Mesenteric fat pad (tissue), 1 donor: ENCODE measurements at places on chromosomes 4 and X.

- no peak for DNase-seq
Observed at GRCh38 chr4:30957706-30958105, 237.5 kb downstream of the PCDH7 start.

GRCh38 chr4:63814171-63814964 lies 594.9 kb downstream of the TECRL start:
- DNase-seq = no peak

DNA sequence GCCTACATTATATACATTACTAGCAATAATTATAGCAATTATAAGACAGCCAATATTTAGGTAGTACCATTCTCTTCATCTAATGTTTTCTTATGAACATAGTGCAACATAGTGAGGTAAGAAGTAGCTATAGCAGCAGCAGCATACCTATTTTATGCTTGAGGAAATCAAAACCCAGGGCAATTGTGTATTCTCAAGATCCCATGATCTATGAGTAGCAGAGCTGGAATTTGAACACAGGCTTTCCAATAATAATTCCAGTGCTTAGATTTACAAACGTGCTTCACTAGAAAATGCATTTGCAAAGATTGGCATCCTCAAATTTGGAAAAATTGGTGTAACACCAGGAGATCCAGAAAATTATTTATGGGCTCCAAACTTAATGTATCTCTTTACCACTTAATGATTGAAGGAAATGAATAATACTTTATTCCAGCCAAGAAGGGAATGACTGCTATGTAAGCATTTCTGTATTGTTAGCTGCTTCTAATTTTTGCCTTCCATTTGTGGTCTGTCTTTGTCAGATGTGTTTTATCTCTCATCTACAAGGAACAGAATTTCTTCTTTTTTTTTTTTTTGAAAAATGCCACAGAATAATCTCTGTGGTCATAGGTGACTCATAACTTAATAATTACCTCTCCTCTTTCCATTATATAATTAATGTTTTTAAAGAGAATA lies 451.1 kb downstream of the ARAP2 start:
- no peak for DNase-seq

GRCh38 chrX:11135564-11136185 lies 24.5 kb downstream of the HCCS start:
- DNase-seq = no peak

- no peak for DNase-seq
Observed at GRCh38 chr4:182185491-182185890, 57.7 kb upstream of the TENM3 start.

DNA sequence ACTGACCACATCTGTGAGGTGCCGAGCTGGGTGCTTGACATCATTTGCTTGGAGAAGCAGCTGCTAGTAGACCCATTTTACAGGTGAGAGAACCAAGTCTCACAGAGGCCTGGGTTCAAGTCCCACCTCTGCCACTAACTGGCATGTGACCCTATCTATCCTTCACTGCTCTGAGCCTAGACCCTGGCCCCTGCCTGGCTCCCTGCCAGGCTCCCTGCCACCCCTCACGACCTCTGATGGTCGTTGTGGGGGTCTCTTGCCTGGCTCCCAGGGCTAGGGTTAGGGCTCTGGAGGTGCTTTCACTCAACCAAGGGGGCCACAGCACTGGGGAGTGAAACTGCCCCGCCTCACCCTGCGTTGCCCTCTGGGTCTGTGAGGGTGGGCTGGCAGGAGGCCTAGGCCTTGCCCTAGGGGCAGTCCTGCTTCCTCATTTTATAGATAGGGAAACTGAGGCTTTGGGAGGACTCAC lies 7.2 kb upstream of the ADD1 start:
- peak; percentile 78 for DNase-seq

GRCh38 chrX:53716328-53717088 lies 30.0 kb upstream of the HUWE1 start:
- no peak for DNase-seq

DNA sequence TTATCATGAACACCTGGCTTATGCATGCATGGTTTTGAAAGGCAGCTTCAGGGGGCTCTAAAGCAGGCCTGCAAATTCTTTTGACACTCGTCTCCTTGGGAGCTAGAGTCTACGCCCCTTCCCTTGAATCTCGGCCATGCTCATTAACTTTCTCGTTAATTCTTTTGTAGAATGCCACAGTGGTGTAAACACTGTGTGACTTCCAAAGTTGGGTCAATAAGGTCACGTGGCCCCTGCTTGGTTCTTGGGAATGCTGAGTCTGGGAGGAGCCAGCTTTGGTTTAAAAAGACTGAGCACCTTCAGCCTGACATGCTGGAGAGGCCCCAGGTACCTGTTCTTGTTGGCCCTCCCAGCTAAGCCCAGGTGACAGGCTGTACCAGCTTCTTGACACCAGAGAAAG lies 228.4 kb downstream of the DHRSX start:
- no peak for DNase-seq

DNA sequence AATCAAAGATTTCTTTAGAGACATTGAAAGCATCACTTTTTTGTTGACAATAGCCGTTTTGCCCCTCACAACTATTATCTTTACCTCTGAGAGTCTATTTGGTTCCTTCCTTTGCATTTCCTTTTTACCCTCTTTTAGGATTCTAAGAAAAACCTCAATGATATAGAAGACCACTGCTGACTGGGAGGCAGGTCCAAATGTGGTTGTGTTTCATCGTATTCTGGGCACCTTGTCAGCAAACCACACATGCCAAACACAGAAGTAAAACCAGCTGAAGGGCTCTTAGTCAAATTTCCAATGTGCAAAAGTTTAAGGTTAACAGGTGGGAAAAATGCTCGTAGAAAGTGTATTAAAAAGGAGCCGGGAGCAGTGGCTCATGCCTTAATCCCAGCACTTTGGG lies 5.1 kb upstream of the PRMT9 start:
- no peak for DNase-seq

DNA sequence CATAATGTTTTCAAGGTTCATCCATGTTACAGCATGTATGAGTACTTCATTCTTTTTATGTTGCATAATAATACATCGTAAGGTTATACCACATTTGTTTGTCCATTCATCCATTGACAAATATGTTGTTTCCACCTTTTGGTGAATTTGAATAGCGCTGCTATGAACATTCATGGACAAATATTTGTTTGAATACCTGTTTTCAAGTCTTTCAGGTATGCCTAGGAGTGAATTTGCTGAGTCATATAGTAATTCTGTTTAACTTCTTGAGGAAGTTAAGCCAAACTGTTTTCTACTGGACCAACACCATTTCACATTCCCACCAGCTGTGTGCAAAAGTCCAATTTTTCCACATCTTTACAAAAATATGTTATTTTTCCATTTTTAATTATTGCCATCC lies 31.5 kb downstream of the IRS4 start:
- DNase-seq = no peak

DNA sequence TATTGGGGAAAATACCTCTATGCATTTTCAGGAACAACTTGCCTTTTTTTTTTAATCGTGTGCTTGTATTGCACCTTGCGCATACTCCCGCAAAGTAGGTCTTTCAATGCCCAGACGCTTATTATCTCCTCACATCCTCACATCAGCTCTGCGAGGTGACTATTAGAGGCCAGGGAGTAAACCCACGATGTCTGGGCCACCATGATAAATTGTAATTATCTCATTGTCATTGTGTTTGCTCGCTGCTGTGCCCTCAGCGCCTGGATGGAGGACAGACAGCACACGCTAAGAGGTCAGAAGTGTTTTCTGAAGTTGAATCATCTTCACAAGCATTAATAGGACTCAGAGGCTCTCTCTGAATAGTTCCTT lies 1.0 kb upstream of the RELL1 start:
- DNase-seq = no peak

DNA sequence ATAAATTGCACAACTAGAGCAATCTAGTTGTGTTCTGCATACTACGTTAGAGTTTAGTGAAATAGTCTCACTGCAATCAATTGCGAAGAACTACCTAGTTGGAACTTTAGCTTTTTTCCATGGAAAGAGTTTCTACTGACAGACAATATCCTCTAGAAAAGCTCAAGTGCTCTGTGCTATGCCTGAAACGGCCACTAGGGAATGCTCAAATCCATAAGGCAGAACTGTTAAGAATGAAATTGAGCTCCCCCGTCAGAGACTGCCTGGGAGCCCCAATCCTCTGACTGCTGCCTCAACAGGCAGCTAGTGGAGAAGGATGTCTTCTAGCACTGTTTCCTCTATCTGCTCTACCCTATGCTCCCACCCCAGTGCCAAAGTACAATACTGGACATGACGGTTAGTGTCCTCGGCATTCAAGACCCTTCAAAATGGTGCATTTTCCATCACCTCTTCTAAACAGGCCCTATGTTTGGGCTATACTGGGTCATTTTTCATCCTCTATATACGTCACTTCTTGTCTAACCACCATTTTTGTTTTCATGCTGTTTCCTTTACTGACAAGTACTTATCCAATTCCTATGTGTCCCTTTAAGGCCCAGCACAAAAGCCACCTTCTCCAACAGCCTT lies 35.3 kb downstream of the FRMD7 start:
- DNase-seq = no peak

DNA sequence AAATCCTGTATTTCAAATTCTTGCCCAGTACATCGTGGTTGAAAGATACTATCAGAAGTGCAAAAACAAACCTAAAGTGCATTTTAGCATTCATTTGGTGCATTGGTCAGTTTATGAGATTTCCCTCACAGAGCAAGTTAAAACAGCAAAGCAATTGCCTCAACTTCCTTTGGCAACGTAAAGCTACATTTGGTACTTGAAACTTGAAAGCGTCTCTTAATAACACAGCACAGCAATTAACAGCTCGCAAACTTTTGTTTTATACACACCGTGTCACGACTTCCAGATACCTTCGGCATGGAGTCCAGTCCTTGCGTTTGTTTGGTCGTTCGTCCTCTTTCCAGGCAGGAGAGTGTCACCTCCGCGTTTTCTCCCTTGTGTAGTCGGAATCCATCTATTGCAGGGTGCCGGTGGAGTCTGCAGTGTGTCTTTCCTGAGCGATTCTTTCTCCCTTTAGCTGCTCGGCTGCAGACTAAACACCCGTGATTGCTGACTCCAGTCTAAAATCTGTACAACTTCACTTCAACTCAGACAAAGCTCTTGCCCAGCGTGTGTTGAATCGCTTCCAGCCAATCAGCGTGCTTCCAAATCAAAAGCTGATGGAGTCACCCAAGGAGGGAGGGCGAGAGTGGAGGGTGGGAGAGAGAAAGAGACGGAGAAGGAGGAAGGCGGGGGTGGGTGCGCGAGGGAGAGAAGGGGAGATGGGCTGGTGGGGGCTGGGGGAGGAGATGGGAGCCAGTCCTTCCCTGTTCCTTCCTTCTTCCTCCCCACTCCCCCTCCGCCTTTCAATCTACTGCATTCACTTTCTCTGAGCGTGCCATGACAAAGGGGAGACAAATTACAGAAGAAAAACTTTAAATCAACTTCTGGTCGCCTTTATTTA lies at the start of gene PCDH18:
TSS of gene PCDH18 (minus strand) at position 509 of the 883 bp plus-strand sequence. CDS start at position 103, 406 bp downstream.
- DNase-seq = no peak

DNA sequence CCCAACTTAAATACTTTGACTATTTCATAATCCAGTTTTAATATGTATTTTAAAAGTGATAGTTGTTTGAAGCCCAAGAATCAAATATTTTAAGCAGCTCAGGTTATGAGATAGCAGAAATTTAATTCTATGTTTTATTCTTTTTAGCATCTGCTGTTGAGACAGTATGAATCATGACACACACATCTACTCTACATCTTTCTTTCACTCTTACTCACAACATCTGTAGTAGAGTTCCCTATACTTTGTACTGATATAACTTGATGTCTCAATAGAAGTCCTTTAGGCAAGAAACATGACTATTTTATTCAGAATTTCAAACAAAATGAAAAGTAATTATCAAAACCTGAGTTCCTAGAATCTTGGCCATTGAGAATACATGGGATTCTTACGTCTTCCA lies 187.9 kb upstream of the GNPDA2 start:
- no peak for DNase-seq

DNA sequence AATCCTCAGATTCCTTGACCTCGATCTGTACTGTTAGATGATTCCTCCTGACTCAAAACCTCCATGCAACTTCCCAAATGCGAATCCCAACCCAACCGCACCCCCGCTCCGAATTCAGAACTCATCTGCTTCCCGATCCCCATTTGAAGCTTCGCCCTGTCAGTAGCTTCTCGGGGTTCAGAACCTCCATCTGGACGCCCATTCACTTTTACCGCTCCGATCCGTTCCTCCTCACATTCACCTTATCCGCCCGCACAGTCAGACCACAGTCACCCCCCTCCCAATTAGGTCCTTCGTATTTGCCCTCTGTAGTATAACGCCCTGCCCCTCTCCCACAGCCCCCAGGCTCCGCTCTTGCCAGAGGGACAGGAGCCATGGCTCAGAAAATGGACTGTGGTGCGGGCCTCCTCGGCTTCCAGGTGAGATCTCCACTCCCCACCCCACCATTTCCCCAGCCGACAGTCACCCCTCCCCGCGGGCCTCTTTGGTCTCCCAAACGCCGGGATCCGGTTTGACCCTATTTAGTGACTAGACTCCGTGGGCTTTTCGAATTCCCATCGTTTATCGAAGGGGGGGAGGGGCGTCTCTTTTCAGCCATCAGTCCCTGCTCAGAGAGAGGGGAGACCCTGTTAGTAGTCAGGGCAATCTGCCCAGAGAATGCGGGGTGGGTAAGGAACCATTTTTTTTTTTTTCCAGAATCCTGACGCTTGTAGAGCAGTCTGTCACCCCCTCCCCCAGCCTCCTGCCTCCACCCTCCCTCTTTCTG lies 691 bp downstream of the MAGED1 start:
- no peak for DNase-seq

GRCh38 chrX:55640854-55641253 lies 17.7 kb downstream of the FOXR2 start:
- DNase-seq = no peak

GRCh38 chr4:88006956-88007303 lies 505 bp upstream of the PKD2 start:
- no peak for DNase-seq

GRCh38 chrX:39169976-39170375 lies 368.7 kb downstream of the MID1IP1 start:
- no peak for DNase-seq

- DNase-seq = no peak
Observed at GRCh38 chr4:87006426-87006675, 71.5 kb downstream of the AFF1 start.

- no peak for DNase-seq
Observed at GRCh38 chr4:168433571-168433970, 46.7 kb downstream of the DDX60L start.

- peak; percentile 14 for DNase-seq
Observed at GRCh38 chr4:7196736-7197135, 4.4 kb downstream of the SORCS2 start.

DNA sequence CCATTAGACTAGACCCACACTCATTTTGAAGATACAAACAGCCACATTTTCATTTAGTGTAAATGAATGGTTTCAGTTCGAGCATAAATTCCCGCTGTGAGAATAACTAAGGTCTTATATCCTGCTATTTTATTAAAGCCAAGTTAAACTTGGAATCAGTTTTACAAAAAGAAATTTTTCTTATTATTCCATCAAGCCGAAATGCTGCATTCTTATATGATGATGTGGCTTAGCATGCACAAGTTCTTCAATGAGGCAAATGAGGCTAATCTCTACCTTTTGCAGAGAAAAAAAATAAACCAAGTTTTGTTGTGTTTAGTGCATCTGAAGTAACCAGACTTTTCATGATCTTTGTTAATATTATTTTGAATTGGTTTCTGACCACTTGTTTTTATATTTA lies 953.9 kb upstream of the PCDH10 start:
- DNase-seq = no peak
